Amygdala (tissue), 56 donors: ENCODE measurements at places on chromosomes 7 and 10.

DNA sequence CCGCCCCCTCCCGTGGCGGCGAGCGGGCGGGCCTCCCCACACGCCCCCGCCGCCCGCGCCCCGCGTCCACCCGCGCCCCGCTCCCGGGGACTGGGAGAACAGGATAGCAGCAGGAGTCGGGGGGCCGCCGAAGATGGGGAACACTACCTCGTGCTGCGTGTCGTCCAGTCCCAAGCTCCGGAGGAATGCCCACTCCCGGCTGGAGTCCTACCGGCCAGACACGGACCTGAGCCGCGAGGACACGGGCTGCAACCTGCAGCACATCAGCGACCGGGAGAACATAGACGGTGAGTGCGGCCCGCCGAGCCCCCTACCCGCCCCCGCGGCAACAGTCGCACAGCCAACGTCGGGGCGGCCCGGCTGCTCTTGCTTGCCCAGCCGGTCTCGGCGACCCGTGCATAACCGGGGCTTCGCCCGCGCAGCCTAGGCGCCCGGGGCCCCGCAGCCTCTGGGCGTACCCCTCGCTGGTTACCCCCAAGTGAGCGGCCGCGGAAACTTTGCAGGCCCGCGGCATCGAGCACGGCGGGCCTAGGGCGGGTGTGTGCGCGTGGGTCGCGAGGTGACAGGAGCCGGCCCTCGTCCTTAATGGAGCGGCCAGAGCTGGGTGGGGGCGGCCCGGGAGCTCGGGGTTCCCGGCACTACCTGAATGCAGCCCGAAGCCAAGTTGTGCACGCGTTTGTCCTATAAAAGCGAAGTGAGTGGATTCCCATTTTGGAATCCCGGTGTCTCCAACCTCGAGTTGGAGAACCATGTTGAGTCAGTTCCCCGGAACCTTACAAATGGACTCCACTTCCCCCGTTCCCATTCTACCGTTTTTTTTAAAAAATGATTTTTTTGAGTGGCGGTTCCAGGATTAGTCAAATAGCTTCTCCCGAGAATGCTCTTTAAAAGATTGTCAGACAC is 863 bp downstream of the CCNY start:
- no peak for DNase-seq

DNA sequence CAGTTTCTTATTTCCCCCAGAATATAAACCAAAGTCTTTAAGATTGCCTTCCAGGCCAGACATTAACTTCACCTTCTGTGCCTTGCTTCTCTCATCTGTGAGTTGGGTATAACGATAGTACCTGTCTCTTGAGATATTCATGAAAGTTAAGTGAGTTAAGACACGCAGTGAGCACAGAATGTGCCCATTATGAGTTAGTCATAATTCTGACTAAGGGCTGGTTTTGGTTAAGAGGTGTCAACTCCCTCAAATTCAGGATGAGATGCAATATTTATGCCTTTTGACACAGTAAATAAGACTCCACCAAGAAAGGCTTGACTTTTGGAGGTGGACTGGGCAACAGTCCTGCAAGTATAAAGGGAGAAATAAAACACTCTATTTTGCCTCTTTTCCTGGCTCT is 528.7 kb upstream of the IGFBP3 start:
- DNase-seq = no peak

- DNase-seq = no peak
These were observed 51.9 kb upstream of the CHST15 start for GRCh38 chr10:124145109-124145870.

DNA sequence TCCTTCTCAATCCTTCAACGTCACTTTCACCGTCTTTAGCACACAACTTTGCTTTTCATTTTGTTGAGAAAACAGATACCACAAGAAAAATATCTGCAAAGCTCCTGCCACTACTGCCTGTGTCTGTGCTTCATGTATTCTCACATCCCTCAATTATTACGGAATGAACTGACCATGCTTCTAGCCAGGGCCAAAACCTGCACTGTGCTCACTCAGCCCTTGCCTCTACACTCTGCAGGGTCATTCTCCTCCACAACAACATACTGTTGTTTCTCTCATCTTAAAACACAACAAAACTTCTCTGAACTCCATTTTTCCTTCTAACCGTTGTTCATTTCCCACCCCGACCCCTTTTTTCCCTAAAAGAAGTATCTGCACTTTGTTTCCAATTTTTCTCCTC is 29.5 kb downstream of the BMPR1A start:
- no peak for DNase-seq

DNA sequence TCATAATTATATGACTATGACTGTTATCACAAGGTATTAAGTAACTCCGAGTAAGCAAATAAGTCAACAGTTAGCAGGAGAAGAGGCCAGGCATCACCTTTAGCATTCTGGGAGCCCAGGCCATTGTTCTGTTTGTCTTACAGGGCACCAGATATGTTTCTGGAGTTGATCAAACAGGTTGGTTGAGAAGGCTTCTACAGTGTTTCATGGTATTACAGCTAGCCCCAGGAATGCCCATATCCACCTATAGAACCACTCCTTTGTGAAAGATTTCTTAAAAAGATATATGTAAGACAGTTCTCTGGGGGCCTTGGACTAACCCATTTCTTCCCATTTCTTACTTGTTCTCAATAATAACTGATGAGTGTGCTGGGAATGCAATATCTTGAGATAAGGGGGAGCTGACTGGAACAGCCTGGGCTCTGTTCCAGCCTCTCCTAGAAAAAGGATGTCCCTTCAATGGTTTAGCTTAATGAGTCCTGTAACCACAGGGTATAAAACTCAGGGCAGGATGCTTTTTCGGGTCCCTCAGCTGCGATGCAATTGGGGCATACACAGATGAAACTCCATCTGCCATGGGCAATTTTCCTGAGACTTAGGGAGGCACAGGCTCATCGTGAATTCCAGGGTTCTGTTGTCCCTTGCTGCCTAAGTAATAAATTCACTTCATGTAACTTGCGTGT is 286.4 kb downstream of the BAMBI start:
- DNase-seq = no peak

- no peak for DNase-seq
These were observed 75.0 kb downstream of the PRKAG2 start for GRCh38 chr7:151801782-151802468.

- DNase-seq = no peak
These were observed 5.1 kb downstream of the BICC1 start for GRCh38 chr10:58517491-58518355.
